Omental fat pad (tissue), 4 donors: ENCODE measurements at places on chromosomes 12 and 14.

- no peak for DNase-seq
Measured at GRCh38 chr12:120798696-120799095, 73.1 kb downstream of the ACADS start.

- DNase-seq, result no peak
Measured at GRCh38 chr12:88648625-88649024, 68.4 kb upstream of the KITLG start.

GRCh38 chr12:107662484-107662883 lies 23.1 kb upstream of the PWP1 start:
- no peak for DNase-seq

- no peak for DNase-seq
Measured at GRCh38 chr14:63283884-63284248, 34.9 kb downstream of the GPHB5 start.

DNA sequence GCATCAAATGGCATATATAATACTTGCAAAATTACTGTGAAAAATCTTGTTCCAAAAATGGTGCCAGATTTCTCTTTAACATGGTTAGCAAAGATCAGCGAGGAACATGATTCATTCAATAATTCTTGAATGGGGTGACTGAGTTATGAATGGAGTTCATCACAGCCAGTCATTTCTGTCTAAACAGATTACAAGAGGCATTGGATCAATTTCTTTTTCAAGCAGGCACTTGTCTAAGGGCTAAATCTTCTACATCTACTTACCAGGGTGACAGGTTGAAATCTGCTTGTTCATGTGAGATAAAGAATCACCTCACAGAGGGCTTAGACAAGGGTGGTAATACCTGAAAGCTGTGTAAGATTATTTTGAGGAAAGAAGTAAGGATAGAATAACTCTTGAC lies 247.7 kb downstream of the ATP23 start:
- DNase-seq, result no peak

DNA sequence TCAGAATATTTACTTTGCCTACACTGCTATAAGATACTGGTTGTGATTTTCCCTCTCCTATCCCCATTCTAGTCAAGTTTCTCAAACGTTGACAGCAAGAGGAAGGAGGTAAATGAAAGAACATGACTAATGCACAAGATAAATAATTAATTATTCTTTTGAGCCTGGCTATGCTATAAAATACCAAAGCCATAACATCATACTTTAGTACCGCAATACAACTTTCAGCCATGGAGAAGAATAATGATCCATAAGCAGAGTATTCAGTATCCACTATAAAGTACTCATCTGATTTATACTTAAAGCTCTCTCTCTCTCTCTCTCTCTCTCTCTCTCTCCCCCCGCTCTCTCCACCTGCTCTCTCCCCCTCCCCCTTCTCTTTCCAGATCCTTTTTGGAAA lies 41.3 kb downstream of the TDG start:
- DNase-seq, result no peak

DNA sequence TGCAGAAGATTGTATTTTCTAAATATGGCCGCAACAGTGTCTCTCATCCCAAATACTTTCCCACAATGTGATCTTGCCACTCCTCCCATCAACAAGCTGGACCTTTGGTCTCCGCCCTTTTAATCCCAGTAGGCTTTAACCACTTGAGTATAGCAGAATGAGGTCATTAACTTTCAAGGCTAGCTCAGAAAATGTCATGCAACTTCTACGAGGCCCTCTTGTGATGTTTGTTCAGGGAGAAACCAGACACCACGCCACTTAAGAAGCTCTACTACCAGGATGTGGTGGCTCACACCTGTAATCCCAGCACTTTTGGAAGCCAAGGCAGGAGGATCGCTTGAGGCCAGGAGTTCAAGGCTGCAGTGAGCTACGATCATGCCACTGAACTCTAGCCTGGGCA lies 20.1 kb upstream of the OR6J1 start:
- DNase-seq, result no peak

- DNase-seq, result no peak
Measured at GRCh38 chr12:10959804-10960203, 20.7 kb upstream of the TAS2R14 start.

- DNase-seq, result no peak
Measured at GRCh38 chr12:42886160-42886559, 296.6 kb upstream of the PRICKLE1 start.

DNA sequence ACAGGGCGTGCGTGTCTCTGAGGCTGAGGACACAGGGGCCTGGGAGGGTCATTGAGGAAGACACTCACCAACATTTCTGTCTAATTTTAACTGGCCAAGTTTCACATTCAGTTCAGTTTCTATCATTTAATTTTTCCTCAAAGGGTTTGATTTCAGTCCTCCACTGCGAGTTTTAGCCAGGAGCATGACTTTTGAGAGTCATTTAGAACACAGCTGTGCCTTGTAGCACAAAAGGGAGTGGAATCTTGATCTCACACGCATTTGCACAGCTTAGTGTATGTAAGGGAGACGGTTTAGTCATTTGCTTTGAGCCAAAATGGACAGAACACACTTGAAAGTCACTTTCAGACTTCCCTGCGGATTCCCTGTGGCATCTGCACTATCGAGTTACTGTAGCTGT lies 1090.8 kb downstream of the BCL11B start:
- DNase-seq, result no peak

DNA sequence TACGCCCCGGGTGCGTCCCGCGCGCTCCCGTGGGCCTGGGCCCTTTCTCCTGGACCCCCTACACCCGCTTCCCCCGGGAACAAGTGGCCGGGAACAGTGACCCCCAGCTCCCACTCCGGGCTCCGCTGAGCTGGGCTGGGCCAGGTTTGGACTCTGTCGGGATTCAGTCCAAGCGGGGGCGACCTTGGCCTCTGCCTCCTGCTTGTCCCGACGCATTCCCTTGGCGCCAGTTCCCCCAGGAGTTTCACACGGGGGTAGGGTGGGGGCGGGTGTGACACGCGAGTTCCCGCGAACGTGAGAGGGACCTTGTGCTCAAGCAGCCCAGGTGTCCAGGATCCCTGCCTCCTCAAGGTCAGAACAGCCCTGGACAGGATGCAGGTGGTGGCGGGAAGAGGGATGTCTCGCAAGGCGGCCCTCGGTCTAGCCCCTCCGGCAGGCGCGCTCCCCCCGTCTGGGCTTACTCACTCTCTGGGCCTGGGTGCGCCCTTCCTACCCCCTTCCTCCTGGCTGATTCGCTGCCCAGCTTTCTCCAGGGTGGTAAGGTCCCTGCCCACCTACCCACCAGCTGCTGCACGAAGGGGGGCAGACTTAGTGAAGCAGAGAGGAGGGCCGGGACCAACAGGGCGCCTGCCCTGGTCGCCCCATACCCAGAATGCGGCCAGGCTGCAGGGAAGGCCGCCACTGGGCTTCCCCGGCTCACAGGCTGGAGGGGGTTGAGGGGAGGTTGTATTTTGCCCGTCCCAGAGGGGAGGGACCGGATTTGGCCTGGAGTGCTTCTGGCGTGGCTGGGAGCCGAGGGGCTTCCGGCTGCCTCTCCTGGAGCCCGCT lies 862 bp downstream of the CRIP2 start:
- DNase-seq, result no peak

GRCh38 chr12:34340534-34341361 lies 318.5 kb downstream of the ALG10 start:
- no peak for DNase-seq

DNA sequence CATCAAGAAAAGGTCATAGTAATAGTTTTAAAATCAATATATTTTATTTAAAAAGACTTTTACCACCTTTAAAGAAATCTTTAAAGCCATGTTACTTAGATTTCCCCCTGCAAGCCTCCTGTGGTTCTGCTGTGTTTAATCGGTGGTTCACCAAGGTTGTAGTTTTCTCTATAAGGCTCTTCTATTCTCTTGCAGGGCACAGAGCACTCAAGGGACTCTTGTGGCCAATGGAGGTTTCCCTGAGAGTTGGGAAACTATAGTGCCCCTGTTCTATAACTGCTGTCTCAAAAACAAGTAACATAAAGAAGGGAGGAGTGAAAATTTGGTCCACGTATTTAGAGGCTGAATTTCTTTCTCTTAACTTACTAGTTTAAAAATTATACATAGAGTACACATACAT lies 25.0 kb downstream of the DACT1 start:
- no peak for DNase-seq

DNA sequence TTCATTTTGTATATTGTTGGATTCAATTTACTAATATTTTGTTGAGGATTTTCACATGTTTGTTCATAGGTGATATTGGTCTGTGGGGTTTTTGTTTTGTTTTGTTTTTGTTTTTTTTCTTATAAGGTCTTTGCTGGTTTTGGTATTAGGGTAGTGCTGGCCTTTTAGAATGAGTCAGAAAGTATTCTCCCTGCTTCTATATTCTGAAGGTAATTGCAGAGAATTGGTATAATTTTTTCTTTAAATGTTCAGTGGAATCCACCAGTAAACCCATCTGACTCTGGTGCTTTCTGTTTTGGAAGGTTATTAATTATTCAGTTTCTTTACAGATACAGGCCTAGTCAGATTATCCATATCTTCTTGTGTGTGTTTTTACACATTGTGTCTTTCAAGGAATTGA lies 8.9 kb downstream of the TOGARAM1 start:
- DNase-seq, result no peak

DNA sequence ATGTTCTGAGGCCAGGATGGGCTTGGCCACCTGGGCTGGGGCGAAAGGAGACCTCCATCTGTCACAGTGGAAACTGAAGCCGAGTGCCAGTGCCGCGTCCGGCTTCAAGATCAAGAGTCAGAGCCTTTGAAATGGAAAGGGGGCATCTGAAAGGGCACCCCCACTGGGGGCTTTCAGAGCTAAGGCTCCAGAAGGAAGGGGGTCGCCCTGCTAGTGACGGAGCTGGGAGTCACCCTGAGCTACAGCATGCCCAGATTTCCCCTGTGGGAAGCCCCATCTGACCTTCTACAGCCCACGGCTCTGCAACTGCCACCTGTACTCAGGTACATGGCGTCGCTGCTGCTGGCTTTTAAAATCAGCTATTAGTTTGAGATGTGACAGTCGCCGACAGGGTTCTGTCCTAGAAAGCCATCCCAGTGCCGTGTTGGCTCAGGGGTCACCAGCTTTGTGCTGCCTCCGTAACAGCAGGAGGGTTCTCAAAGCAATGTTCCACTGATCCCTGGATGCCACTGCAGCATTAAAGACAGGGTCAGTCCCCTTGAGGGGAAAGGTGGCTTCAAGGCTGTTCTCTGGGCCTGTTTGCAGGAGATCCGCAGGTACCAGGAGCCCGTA lies 31.5 kb downstream of the CCNK start:
- no peak for DNase-seq

DNA sequence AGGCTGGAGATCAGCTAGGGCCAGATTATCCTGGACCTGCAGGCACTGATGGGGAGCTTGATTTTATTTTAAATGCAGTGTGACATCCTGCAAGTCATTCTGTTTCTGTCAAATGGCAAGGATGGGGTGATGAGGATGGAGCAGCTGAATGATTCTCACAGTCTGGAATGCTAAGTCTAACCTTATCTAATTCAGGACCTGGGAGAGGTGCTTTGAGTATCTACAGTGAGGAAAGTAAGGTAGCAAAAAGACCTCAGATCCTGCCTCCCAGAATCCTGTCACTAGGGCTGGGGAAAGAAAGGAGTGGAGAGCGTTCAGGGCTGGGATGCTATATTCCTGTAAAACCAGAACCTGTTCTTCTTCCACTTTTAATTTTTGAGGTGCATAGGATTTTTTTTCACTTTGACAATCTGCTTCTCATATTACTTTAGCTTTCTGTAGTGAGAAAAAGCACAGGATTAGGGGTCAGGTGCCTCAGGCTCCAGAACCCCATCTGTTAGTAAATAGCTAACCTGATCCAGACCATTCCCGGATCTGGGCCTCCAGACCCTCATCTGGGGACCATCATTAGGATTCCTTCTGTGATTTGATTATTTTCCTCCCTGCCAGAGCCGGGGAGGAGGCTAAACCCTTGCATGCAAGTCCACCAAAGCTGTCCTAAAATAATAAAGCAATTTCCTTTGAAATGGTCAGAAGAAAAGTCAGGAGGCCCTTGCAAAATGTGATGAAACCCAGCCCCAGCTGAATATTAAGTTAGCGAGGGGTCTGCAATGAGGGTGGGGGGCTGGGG lies 54.7 kb downstream of the ASCL1 start:
- no peak for DNase-seq

DNA sequence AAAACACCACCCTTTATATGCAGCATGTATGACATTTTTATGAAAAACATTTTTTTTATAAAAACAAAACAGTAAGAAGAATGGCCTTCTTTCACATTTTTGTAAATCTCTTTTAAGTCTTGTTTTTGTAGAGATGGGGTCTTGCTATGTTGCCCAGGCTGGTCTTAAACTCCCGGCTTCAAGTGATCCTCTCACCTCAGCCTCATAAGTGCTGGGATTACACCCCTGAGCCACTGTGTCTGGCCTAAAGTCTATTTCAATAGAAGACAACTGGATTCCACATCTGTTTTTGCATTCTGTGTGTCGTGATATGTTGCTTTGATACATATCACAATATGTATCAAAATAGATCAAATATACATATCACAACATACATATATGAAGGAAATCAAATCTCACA lies 98.9 kb downstream of the ELK3 start:
- no peak for DNase-seq

GRCh38 chr12:31230004-31230403 lies 95.9 kb downstream of the SINHCAF start:
- no peak for DNase-seq

DNA sequence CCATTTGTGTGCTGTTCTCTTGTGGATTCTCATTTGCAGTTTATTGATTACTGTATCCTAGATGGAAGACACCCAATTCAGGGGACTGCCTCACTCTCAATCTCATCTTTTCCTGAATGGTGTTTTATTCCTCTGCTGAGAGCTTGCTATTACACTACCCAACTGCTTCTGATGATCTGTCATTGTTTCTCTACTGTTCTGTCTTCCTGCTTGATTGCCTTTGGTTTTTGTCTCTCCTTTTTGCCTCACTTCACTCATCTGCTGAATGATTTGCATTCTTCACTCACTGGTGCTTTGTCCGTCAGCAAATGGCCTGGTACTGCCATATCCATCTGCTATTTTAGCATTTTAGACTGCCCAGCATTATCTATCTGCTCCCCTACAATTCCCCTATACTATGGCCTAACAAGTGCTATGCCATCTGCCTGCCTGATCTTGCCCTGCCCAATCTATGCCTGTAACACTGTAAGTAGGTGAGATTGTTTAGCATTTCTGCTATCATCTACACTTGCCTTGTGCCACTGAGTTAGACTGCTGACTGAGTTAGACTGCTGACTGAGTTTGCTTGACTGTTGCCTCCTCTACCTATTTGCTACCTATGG lies 335.1 kb downstream of the GPHN start:
- no peak for DNase-seq

GRCh38 chr14:103527408-103528145 lies 1.4 kb upstream of the TRMT61A start:
- no peak for DNase-seq

GRCh38 chr12:107374161-107374840 lies 281.0 kb upstream of the CRY1 start:
- no peak for DNase-seq

GRCh38 chr12:14689996-14690395 lies 6.4 kb downstream of the GUCY2C start:
- no peak for DNase-seq

GRCh38 chr12:5083955-5084849 lies 40.5 kb downstream of the KCNA5 start:
- no peak for DNase-seq

- no peak for DNase-seq
Measured at GRCh38 chr14:102538602-102539543, 29.3 kb upstream of the ANKRD9 start.

- DNase-seq, result no peak
Measured at GRCh38 chr12:66168410-66168809, 1.4 kb downstream of the TMBIM4 start.

- no peak for DNase-seq
Measured at GRCh38 chr12:50828886-50829285, 13.8 kb upstream of the TMPRSS12 start.

GRCh38 chr12:120534703-120535655 lies 823 bp downstream of the RNF10 start:
- DNase-seq, result no peak

GRCh38 chr14:23185063-23185462 lies 1.6 kb upstream of the SLC7A8 start:
- no peak for DNase-seq
